T-helper 1 cell (primary cell): ENCODE measurements at places on chromosomes 6 and 20.

GRCh38 chr6:146805546-146806325 is 207.0 kb downstream of the ADGB start:
- no peak for DNase-seq

GRCh38 chr20:53636540-53637097 is 43.0 kb upstream of the ZNF217 start:
- DNase-seq: no peak

- DNase-seq: no peak
These were observed 79.4 kb downstream of the SNX5 start for GRCh38 chr20:17889226-17889625.

DNA sequence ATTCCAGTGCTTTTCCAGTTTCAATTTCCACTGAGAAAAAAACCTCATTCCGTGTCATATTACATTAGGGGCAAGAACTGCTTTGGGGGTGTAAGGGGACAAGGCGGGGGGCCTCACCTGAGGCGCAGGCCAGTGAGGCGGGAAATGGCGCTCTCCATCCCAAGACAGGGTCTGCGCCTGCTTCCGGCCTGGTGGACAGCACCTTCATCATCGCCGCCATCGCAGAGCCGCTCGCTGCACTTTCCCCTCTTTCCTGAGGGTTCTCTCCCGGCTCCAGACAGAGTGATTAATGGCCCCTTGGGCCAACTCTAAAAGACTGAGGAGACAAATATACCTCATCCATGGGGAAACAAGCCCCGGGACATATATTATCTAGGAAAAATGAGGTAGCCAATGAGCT is 270.0 kb upstream of the SOX4 start:
- no peak for DNase-seq

DNA sequence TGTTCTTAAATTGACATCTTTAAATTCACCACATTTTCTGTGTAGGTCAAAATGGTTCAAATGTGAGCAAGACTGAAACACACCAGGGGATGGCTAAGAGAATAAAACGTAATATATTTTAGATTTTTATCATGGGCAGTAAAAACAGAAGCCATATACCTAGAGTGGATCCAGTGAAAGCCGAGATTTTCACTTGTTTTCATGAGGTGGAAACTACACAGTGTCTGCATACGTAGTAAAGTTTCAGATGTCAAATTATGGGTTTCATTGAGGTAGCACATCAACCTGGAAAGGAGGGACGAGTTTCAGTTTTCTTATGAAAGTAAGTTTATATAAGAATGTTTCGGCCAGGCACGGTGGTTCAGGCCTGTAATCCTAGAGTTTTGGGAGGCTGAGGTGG is 25.9 kb downstream of the METTL24 start:
- DNase-seq: no peak

GRCh38 chr6:45495429-45496084 is 117.8 kb upstream of the SUPT3H start:
- peak; percentile 53 for DNase-seq

GRCh38 chr6:15365273-15365687 is 119.4 kb downstream of the JARID2 start:
- DNase-seq: no peak

- DNase-seq: peak; percentile 32
These were observed 131.8 kb upstream of the PROKR2 start for GRCh38 chr20:5448449-5449118.

- no peak for DNase-seq
These were observed 22.2 kb upstream of the PHACTR3 start for GRCh38 chr20:59581993-59582679.

DNA sequence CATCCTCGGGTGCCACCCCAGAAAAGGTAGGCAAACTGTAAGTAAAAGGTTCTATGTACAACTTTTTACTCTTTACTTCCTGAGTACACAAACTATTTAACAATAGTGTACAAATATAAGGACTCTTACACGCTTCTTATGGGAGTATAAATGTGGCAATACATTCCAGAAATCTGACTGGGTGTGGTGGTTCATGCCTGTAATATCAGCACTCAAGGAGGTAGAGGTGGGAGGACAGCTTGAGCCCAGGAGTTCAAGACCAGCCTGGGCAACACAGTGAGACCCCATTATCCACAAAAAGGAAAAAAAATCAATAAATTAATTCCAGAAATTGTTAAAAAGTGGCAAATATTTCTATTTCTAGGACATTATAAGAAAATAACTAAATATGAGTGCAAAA is 48.9 kb downstream of the PIGU start:
- DNase-seq: no peak
